ENCODE measurements at places on chromosomes 1 and 21. TPM values are rescaled to one million over a fixed set of nuclear protein-coding genes. Genes with fewer than 3 reads are reported as not detected.

SLC39A1 gene
- 36.6 TPM for total RNA-seq

DNA sequence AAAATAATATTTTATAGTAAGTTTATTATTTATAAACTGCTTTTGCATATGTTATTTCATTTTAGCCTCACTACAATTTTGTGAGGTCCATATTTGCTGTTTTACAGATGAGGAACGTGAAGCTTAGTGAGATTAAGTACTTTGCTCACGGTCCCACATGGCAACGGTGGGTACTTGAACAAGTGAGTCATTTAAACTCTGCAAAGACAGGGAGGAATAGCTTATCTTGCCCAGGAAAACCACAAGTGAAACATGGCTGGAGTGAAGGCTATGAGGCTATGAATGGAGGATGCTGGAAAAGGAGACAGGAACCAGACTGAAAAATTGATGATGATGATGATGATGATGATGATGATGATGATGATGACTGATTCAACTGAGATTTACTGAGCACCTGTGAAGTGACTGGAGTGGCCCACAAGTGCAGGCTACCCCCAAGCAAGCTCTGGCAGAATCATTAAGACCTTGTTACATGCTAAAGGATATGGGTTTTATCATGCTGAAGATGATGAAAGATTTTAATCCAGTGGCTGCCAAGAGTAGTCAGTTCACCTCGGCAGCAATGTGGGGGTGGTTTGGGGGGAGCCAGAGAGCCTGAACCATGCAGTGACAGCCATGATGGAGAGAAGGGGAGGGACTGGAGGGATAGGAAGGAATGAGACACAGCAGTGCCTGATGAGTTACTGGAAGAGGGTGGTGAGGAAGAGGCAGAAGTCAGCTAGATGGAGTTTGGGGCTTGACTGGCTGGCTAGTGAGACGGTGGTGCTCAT lies 1.4 kb upstream of the ABCA4 start:
- no peak for DNase-seq

DNA sequence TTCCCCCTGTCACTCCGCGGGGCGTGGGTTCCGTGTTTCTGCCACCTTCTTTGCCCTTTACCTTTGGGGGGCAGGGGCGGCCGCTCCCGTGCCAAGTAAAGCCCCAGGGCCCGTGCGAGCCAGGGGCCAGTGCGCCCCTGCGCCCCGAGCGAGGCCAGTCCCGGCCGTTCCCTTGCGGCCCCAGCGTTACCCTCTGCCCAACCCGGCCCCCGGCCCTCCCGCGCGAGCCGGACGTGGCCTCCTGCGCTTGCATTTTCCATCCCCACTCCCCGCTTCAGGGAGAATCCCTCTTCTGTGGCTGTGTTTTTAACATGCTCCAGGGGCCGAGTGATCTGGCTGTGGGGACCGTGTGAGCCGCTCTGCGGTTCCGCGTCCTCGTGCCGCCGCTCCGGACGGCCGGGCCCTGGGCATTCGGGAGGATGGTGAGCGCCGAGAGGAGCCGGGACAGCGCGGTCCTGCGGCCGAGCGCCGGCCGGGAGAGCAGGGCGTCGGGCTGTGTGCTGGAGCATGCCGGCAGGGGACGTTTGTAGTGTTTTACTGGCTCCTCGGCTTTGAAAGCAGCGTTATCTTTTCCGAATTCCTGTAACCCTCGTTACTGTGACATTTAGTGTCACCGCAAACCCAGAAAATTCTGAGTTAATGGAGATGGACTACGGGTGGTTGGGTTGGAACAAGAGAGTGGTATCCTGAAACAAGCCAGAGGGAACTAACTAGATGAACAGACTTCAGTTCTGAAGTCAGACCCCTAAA lies 1.0 kb downstream of the GALNT2 start:
- DNase-seq, result peak; percentile 55

DNA sequence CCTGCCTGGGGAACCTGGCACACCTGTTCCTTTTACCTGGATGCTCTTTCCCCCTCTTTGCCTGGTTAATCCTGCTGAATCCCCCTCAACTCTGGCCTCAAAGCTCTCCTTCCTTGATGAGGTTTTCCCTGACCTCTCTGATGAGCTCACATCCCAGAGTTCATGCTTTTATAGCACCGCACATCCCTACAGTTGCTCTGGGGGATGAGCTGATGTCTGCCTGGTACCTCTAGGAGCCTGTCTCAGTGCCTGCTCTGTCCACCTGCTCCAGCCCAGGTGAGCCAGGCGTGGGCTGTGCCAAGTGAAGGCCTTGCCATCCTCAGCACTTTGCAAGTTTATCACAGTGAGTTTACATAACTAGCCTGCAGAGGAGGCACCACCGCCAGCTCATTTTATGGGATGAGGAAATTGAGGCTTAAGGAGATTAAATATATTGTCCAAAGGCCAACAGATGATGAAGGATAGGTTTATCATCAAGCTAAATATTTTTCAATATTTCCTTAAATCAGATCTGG lies 58.6 kb upstream of the TMPRSS2 start:
- no peak for DNase-seq

GRCh38 chr1:162192763-162193162 lies 123.3 kb downstream of the NOS1AP start:
- no peak for DNase-seq

- no peak for DNase-seq
Observed at GRCh38 chr1:22330092-22330759, 121.4 kb upstream of the ZBTB40 start.

BEND5 gene
- 29.4 TPM for total RNA-seq

GRCh38 chr1:5598824-5599395 lies 393.3 kb downstream of the NPHP4 start:
- no peak for DNase-seq

DNA sequence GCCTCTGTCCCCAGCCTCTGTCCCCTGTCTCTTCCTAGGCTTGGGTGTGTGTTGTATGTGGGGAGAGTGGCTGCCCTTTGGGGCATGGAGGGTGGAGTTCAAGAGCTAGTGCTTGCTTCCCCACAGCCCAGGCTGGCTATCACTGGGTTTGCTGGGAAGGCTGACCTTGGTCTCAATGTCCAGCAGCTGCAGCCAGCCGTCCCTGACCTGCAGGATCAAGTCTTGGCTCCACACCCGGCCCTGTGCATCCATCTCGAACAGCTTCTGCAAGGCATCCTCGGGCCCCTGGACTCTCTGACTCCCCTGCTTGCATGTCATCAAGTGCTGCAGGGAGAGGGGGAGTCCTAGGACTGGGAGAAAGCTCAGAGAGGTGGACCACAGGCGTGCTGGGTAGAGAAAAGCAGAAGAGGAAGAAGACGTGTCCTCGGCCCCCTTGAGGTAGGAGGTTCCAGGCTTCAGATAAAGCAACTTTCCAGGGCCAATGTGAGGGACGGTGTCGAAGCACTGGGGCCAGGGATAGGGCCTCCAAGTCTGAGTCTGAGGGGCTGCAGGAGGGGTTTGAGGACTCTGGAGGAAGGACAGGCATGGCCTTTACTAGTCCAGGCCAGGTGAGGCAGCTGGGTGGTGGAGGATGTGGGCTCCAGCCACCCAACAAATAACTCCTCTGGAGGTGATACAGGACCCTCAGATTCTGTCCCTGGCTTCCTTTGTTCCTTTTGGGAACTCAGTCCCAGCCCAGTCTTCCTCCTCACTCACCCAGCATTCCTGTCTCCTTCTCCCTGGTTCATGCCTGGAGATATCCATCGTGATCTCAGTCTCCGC lies 4.0 kb downstream of the EPS8L3 start:
- DNase-seq, result no peak

GRCh38 chr1:231418101-231418740 lies 3.9 kb downstream of the EGLN1 start:
- no peak for DNase-seq

DNA sequence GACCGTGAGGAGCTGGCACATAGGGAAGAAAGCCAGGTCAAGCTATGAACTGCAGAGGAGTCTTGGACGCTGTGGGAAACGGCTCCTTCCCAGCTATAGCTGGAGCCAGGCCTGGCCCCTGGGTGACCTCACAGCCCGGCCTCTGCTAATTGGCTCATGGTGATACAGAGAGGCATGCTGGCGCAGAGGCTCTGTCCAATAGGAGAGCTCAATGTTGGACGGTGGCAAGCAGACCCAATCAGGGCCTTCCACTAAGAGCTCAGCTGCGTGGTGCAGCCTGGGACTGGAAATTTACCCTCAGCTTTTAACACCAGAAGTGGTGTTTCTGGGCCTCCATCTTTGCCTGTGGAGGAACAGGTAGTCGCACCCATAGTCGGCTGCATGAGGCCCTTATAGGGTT lies 64.4 kb upstream of the GRHL3 start:
- no peak for DNase-seq

SV2A gene
- 217 TPM for total RNA-seq
